DMS 273 treated with DMSO at 0.1 percent for 48 hours (cell line): ENCODE measurements at places on chromosomes 16 and 17.
A peak's percentile ranks its signal among the peaks of the same experiment; 100 is the strongest.

DNA sequence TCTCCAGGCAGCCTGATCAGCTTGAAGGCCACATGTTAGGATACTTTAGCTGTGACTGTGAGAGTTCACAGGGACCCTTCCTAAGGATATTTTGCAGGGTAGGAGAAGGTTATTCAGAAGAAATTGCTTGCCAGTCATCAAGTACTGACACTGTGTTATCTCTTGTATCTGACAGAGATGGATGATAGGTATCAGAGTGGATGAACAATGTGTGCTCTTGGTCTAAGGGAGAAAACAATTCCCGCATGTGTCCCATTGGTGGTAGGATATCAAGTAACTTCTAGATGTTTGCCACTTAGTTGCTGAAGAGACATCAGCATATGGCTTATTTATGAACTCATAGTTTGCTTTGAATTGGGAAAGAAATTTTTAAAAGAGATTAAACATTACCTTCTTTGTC lies 219.3 kb downstream of the SPECC1 start:
- DNase-seq: no peak

GRCh38 chr16:48291754-48292153 lies 44.4 kb upstream of the ABCC11 start:
- no peak for DNase-seq

- no peak for DNase-seq
Measured at GRCh38 chr17:77455111-77455890, 314.5 kb downstream of the SEC14L1 start.

DNA sequence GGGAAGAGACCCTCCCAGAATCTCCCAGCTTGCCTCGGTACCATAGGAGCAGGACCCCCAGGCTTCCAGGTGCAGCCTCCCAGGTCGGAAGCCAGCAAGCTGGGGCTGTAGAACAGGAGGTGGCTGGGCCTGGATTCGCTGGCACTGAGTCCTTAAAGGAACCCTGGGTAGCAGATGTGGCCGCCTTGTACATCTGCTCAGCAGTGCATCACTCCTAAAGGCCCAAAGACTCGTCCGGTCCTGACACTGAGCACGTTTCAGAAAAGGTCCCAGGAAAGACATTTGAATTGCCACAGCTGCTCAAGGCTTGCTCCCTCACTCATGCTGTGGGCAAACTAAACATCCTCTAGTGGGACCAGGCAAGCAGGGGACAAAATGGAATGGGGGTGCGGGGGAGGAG lies 172.8 kb downstream of the RAB11FIP4 start:
- peak; percentile 28 for DNase-seq

DNA sequence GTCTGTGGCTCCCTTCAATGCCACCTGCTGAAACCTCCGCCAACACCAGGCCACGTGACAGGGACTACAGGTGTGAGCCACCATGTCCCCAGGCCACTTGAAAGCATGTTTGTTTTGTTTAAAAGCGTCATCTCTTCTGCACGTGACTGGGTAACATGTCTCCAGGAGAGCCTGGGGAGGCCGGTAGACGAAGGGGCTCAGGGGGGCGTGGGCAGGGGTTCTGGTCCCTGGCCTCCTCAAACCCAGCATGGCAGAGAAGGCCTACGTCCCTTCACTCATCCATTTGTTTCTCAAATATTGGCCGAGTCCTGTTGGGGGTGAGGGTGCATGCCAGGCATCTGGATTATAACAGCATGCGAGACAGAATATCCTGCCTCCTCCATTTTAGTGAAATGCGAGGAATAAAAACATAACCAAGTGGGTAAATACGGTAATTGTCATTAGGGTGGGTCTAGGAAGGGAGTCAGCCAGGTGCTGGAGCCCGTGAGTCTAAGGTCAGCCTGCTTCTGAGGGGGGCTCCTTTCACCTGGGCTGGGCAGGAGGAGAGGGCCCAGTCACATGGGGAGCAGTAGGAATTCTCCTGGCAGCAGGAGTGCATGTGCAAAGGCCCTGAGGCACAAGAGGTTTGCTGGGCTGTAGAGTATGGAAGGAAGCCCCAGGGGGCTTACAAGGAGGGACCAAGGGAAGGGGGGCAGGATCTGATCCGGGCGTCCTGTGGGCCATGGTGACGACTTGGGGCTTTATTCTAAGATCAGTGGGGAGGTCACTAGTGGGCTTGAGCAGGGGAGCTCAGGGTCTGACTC lies 26.8 kb upstream of the CIBAR2 start:
- DNase-seq: no peak

DNA sequence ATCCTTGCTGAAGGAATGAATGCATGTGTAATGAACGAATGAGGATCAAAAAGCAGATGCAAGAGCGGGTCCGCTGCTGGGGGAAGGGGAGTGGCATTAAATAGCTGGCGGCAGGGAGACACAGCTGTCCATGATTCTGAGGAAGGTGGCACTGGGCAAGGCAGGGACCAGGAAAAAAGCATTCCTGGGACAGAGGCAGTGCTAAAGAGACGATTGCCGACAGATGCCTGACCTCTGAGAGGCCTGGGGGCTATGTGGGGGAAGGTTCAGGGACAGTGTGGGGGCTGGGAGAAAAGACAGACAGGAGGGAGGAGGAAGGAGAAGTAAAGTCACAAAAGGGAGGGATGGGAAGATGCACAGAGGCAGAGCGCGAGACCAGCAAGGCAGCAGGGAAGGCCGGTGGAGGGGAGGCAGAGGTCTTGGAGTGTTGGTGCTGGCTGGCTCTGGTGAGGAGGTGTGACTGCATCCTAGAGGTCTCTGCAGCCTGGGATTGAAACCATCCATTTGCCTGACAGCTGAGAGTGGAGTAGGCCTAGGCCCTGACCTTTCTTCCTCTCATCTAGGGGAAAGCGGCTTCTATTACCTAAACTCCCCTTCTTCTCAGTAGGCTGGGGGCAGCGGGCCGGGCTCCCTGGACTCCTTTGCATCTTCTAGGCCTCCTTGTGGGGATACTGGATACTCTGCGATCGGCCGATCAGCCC lies 109.9 kb downstream of the SDK2 start:
- no peak for DNase-seq

DNA sequence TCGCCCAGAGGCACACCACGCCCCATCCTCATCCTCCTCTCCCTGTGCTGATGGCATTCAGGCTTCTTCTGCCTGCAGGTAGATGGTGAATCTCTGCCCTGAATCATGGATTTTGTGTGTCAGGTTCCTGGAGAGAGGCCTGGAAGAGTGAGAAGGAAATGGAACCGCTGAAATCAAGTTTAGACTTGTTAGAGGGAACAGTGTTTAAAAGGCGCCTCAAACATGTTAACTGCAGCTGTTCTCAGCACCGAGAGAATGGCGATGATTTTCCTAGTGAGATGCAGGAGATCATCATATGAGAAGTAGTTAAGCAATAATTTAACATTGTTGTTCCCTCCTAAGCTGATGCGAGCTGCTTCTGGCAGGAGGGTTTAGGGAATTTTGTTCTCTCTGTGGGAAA lies 744.4 kb upstream of the EEF2KMT start:
- DNase-seq: no peak

- DNase-seq: no peak
Measured at GRCh38 chr17:75228305-75228704, 22.8 kb downstream of the NUP85 start.

- DNase-seq: no peak
Measured at GRCh38 chr17:75720656-75721462, at the start of gene ITGB4. Gene ITGB4, plus strand, starts transcription at chr17:75721459. Its CDS starts 3,245 bp downstream, at chr17:75724704.

- DNase-seq: no peak
Measured at GRCh38 chr16:56669005-56669839, at the start of gene MT1H. Gene MT1H, plus strand, starts transcription at chr16:56669814. Its CDS starts 71 bp downstream, at chr16:56669885.

DNA sequence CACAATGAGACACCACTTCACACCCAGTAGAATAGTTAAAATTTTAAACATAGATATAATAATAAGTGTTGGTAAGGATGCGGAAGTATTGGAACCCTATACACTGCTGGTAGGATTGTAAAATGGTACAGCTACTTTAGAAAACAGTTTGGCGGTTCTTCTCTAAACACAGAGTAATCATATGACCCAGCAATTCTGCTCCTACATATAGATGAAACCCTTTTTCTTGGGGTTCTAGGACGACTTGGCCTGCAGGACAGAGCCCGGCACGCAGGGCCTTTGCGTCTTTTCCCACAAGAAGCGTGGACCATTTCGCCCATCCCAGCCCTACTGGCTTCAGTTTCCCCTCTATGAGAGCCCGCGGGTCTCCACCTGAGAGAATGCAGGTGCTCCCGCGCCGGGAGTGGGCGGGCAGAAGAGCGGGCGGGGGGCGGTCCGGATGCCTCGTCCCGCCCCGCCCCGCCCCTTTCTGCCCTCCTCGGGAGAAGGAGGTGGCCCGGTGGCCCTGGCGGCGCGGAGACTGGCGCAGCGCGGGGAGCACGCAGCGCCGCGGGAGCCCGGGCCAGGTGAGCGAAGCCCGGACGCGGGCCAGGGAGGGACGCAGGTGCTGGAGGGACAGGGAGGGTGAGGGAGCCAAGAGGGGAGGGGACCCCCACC lies at the start of gene SDR42E2:
Gene SDR42E2 (plus strand): TSS at position 508 of the 657 bp plus-strand sequence. CDS start 3,077 bp downstream, outside the sequence.
- no peak for DNase-seq

GRCh38 chr16:3807425-3808123 lies 72.9 kb downstream of the CREBBP start:
- no peak for DNase-seq

DNA sequence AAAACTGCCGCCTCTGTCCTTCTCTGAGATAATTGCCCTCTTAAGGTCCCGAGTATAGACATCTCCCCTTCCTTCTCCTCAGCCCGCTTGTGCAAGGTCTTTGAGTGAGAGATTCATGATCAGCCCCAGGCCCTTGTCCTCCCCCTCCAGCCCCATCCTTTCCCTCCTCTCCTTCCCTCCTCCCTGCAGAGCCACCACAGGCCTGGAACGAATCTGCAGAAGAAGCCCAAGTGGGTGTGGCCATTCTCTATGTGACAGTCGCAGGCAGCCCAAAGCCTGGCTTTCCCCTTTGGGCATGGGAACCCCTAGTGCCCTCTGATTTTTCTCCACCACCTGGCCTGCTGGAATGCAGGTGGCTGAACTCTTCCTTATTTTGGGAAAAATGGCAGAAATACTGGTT lies 7.2 kb upstream of the NDRG4 start:
- DNase-seq: no peak

DNA sequence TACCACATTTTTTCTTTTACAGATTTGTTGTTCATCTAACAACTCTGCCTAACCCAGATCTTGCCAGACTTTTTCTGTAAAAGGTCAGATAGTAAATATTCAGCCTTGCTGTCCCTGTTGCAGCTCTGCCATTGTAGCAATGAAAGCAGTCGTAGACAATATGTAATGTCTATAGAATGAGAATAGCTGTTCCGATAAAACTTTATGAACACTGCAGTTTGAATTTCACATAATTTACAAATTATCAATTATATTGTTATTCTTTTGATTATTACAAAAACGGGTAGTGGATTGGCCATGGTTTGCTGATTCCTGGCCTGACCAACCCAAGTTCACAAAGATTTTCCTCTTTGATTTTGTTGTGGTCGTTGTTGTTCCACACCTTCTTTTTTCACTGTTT lies 2.9 kb downstream of the LRRC37B start:
- no peak for DNase-seq

DNA sequence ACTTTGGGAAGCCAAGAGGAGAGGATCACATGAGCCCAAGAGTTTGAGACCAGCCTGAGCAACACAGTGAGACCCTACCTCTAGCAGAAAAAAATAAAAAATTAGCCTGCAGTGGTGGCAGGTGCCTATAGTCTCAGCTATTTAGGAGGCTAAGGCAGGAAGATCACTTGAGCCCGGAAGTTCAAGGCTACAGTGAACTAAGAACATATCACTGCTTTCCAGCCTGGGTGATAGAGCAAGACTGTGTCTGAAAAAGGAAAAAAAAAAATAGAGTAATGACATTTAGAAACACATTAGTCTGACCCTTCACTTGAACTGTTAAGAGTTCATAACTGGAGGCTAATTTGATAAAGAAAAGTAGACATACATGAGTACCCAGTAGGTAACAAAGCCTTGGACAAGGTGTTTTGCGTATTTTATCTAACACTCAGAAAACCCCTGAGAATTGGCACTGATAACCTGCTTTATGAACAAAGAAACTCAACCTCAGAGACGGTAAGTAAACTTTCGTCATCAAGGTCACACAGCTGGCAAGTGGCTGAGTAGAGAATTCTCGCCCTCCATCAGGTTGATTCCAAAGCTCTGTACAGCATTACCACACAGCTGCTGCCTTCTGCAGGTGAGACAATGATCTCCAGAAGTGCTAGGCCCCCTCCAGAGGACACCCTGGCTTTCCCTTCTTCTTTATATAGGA lies 101.1 kb downstream of the SMG6 start:
- no peak for DNase-seq

DNA sequence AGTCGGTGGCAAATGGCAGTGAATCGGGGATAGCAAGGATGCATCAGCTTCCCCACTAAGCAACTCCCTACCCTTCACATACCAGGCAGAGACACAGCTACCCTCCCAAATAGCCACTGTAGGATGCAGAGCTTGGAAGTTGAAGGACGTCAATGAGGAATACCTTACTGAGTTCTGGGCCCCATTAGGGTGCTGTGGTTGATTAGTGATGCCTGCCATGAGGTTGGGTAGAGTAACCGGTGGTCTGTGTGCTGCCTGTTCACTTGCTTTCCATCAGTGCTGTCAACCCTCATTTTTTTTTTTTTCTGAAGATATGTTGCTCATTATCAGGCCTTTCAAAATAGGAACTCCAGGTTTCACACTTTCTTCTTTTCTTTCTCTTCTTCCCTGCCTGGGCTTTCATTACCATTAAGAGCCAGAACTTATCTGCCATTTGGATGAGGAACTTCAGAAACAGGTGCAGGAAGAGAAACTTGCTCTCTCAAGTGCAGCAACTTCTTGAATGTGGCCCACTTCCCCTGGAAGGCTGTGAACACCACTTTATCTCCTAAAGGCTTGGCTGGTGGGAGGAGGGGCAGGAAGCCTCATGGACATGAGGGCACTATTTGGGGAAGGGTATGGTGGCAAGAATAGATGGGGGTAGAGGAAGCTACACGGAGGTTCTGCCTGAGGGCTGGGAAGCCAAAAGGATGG lies 183.5 kb downstream of the NTN1 start:
- no peak for DNase-seq

GRCh38 chr17:3048727-3049471 lies 14.5 kb downstream of the OR1D5 start:
- DNase-seq: peak; percentile 92

GRCh38 chr17:63647065-63647725 lies 25.0 kb downstream of the MAP3K3 start:
- no peak for DNase-seq

- DNase-seq: no peak
Measured at GRCh38 chr17:74457820-74458166, 8.6 kb upstream of the CD300A start.

GRCh38 chr16:3171855-3172593 lies 16.0 kb upstream of the OR1F1 start:
- DNase-seq: peak; percentile 90

DNA sequence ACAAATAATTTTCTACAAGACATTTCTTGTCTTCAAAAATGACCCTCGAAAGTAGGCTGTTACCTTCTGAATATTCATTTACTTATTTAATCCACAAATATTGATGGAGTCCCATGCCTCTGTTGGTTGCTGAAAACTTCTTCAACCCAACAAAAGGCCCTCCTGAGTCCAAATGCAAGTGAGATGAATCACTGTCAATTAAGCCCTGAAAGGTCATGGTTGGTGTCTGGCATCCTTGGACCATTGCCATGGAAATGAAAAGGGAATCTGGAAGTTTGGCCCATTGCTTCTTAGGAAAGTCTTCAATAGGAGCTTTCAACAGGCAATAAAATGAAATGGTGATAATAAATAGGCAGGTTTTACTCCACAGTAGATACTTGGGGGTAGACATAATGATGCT lies 364.7 kb upstream of the DYNLRB2 start:
- DNase-seq: no peak

- no peak for DNase-seq
Measured at GRCh38 chr16:12027558-12028287, 51.2 kb downstream of the SNX29 start.

GRCh38 chr17:49364119-49364518 lies 2.1 kb upstream of the ZNF652 start:
- no peak for DNase-seq
